ENCODE measurements at places on chromosomes 12 and 14.

GRCh38 chr12:115456946-115457689 lies 773.1 kb upstream of the TBX3 start:
- no peak for DNase-seq

DNA sequence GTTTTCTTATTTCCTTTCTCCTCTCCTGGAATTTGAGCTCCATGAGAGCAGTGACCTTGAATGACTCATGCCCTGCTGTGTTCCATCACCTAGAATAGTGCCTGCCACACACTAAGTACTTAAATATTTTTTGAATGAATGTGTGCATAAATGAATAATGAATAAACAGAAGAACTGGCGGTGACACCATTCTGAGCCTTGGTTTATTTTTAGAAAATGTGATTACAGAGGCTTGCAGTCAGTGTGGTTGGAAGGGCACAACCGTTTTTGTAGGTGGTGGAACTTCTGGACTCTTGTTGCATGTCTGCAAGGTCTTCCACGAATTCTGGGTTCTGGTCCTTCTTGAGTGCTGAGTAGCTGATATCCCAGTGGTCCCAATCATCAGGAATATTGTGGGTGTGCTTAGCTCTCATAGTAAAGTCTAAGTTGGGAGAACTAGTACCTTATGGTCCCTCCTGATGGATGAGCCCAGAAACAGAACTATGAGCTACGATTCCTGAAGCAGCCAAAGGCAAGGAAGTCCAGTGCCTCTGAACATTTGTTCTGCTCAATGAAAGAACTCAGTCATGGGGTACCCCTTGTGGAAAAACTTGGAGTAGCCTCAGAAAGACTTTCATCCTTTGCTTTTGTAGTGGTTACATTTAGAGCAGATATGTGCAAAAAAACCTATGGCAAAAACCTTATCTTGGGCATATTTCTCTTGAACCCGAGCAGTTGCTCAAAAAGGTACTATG lies 28.8 kb upstream of the BHLHE41 start:
- no peak for DNase-seq

DNA sequence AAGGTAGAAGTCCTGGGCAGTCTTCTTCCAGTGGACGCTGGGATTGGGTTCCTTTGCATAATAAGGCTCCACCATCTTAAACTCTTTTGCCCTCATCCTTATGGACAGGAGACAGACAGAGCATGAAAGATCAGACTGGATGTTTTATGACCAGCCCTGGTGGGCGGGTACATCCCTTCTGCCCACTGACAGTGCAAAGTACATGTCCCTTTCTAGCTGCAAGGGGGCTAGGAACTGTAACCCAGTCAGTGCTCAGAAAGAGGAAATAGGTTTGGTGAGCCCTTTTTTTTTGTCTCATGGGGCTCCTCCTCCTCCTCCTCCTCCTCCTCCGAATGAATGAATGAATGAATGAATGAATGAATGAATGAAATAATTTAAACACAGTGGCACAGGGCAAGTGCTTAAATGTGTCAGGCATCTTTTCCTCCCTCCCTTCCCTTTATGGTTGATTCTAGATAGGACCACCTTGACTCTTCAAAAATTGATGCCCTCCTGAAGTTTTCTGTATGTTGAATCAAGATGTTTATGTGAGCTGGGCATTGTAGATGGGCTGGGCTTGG lies 36.4 kb upstream of the HNF1A start:
- no peak for DNase-seq

DNA sequence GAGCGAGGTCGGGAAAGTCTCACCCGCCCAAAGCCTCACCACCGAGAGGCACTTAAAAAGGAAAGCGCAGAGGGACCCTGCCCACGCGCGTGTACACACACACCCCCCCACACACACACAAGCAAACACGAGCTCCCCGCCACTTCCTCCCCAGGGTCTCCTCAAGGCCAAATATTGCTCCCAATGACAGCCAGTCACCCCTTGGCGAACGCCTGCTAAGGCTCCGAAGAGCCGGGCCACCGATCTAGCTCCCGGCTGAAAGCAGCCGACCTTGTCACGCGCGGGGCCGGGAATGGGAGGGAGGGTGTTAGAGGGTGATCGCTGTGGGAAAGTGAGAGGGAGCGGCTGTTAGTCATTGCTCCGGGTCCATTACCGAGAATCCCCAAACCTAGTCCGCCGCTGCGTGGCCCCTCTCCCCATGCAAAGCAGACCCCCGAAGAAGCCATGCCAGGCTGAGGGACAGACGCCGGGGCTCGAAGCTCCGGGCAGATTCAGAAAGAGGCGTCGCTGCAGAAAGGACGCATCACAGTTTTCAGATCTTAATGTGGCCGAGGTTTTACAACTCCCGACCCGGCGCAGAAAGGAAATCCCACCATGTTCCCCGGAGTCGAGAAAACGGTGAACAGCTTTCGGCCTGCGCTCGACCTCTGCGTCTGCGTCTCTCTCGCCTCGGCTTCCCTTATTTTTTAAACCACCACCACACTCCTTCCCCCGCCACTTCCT lies 2.6 kb downstream of the BMP4 start:
- no peak for DNase-seq

DNA sequence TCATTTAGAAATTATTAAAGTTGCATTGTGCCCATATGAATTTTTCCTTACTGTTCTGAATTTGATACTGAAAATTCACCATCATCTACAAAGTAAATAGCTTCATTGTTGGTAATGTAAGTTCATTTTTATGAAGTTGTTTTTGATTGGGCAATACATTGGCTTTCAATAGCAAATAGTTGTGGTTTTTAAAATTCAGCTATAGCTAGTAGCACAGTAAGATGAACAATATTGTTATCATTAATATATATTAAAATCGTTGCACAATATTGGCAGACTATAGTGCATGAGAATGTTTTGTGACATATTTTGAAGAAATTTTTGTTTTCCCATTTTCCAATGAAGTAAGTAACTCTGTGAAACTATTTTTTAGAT lies 575.0 kb downstream of the PRKD1 start:
- no peak for DNase-seq

DNA sequence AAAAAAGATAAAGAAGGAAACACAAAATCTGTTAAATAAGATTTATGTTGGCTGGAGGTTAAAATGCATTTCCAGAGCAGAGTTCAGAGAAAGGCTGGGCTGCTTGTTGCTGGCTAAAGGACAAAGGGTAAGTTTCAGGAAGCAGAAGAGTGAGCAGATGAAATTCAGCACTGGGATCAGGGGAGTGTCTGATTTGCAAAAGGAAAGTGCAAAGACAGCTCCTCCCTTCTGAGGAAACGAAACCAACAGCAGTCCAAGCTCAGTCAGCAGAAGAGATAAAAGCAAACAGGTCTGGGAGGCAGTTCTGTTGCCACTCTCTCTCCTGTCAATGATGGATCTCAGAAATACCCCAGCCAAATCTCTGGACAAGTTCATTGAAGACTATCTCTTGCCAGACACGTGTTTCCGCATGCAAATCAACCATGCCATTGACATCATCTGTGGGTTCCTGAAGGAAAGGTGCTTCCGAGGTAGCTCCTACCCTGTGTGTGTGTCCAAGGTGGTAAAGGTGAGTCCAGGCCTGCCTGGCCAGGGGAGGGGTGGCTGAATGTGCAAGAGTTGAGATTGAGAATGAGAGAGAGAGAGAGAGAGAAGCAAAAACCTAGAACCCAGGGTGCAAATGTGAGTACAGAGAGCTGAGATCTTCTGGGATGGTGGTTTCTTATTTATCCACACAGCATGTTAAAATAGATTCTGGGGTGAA lies at the start of gene OAS1:
Gene OAS1 (plus strand): TSS at position 251 of the 703 bp plus-strand sequence. CDS start 78 bp downstream, at position 329.
- DNase-seq, result no peak

GRCh38 chr14:47442211-47442610 lies 233.2 kb downstream of the MDGA2 start:
- no peak for DNase-seq

- DNase-seq, result no peak
Observed at GRCh38 chr12:26157001-26157400, 32.2 kb upstream of the BHLHE41 start.

DNA sequence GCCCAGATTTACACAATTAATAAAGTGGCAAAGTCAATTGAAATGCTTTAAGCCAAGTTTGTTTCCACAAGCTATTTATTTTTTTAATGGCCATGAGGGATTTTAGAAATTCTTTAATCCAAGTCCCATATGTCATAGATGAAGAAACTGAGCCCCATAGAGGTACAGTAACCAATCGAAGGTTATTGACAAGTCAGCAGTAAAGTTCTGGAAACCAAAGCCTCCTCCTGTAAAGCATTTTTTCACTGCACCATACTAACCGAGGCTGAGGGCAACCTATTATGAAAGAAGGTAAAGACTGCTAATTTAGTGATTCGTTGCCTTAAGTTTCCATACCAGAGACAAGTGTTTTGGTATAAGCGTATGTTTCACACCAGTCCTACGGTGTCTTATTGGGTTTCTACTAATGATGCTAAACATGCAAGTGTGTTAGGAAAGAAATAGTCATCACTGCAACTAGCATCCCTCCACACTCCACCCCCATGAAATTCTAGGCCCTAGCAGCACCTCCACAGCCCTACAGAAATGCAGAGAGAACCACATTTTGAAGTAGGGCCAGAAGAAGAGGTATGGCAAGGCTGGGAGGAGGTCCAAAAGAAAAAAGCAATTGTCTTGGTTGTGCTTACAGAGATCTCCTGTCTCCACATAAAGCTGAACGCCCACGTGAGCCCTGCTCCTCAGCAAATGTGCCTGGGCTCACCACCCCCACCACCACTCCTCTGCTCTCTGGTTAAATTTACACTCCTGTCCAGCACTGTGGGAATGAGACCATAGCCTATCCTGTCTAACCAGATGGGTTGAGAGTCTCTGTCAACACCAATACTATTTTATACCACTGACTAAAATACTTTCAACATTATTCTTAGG lies 271.1 kb upstream of the G2E3 start:
- no peak for DNase-seq

DNA sequence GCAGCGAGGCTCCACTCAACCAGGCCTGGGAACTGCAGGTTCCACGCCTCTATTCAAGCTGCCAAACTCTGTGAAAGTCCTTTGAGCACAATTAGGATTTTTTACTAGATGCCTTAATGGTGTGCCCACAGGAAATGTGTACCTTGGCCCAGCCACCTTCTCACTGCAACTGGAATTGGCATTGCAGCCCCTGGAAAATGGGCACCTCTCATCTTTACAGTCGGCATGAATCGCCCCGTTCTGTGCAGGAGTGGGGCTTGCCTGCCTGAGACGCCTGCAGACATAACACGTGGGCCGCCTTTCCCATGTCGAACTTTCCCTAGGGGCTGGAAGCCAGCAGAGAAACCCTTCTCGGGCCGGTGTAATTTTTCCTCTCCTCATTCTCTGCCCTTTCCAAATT lies 42.0 kb upstream of the ELK3 start:
- no peak for DNase-seq

GRCh38 chr14:77309131-77309530 lies 11.6 kb downstream of the POMT2 start:
- DNase-seq, result no peak

DNA sequence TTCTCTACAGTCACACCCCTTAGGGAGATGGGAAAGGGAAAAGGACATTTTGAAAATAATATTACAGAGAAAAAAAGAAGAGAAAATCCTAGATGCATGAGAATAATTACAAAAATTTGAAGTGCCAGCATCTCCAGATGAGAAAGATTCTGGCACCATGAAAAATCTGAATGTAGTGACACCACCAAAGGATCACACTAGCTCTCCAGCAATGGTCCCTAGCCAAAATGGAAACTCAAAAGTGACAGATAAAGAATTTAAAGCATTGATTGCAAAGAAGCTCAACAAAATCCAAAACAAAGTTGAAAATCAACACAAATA lies 27.4 kb upstream of the GARIN6 start:
- no peak for DNase-seq
